ENCODE measurements at places on chromosomes 4 and X.

GRCh38 chr4:98691588-98691987 lies 33.2 kb upstream of the TSPAN5 start:
- no peak for DNase-seq

DNA sequence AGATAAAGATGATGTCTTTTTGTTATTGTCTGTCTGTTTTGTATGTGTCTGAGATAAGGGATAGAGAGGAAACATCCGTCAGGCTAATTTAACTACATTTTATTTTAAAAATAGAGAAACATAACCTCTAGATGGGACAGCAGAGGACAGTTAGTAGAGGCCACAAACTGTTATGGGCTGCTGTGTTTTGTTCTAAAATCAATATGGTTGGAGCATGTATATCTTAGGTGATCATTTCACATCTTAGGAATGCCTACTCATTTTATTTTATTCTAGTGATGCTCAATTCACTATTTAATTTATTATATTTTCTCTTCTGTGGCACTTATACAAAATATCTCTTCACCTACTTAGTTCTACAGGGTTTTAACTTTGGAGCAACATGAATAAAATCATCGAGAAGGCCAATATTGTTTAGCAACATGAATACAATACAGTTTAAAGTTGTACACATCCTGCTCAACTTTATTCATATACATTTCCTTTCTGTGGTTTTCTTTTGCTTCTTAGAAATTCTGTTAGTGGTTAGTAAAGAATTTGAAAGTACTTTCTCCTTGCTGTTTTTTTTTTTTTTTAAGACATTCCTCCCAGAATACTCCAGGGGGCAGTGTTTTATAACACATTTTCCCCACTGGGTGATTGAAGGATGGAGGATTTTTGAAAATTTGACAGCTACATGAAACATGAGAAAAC lies 392.9 kb downstream of the UNC5C start:
- no peak for DNase-seq

- DNase-seq: no peak
Measured at GRCh38 chr4:14284578-14284977, 657.1 kb upstream of the BOD1L1 start.

GRCh38 chr4:97139791-97140190 lies 1003.5 kb downstream of the STPG2 start:
- DNase-seq: no peak

DNA sequence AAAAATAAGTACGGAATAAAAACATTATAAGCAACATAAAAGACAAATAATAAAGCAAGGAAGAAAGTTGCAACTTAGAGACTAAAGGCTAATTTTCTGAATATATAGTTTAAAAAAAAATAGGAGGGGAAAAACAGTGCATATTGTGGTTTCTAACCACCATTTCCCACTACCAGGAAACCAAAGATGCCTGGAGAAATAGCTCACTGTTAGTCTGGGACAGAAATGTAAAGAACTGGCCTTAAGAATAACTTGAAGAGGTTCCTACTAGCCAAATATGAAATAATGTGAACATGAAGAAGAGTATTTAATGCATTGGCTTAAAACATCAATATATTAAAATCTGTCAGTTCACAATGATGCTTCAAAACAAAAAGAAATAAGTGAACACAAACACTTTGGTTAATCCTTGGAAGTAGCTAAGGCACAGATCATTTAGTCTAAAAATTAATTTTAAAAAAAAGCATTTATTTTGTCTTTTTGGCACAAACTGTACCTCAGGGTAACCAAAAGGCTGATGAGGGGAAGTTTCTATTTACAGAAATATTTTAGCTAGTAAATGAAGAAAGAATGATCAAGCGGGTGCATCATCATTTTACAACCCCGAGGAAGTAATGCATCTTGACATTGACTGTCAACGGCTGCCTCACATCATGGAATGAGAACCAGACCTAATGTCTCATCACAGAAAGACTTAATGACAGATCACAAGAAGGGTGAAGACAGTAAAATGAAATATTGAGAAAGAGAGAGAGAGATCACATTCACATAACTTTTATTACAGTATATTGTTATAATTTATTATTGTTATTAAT lies 297.2 kb upstream of the LDB2 start:
- DNase-seq: no peak

DNA sequence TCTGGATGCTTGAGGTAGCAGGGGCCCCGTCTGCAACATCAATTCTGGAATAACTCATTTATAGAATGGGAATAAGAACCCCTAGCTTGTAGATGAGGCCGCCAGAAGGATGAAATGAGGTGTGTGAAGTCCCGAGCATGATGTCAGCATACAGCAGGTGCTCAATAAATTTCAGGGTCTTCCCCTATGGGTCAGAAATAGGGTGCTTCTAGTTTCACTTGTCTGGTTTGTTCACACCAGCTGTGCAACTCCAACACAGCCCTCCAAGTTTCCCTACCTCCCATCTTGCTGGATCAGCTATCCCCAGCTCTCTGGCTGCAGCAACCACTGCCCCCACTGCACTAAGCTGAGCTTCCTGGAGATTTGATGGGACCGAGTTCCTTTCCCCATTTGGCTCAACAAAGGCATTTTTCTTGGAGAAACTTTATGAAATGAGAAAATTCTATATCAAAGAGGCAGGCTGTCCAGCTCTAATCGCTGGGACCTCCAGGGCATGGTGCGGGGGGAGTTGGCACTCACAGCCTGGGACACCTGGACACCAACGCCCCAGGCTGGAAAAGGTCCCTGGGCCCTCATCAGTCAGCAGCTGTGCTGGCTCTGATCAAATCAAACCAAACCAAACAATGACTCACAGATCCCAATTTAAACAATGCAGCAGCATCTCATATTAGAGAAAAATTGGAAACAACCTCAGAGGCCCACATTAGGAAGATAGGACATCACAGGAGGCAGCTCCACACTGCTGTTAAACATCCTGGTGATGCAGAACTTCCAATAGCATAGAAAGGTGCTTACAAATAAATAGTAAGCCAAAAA lies 13.3 kb downstream of the SLC2A9 start:
- DNase-seq: no peak

GRCh38 chr4:94434505-94434904 lies 17.2 kb upstream of the PDLIM5 start:
- DNase-seq: no peak

GRCh38 chr4:35820003-35820402 lies 424.3 kb downstream of the ARAP2 start:
- no peak for DNase-seq

- no peak for DNase-seq
Measured at GRCh38 chrX:150100261-150100660, 162.0 kb upstream of the EOLA2 start.

DNA sequence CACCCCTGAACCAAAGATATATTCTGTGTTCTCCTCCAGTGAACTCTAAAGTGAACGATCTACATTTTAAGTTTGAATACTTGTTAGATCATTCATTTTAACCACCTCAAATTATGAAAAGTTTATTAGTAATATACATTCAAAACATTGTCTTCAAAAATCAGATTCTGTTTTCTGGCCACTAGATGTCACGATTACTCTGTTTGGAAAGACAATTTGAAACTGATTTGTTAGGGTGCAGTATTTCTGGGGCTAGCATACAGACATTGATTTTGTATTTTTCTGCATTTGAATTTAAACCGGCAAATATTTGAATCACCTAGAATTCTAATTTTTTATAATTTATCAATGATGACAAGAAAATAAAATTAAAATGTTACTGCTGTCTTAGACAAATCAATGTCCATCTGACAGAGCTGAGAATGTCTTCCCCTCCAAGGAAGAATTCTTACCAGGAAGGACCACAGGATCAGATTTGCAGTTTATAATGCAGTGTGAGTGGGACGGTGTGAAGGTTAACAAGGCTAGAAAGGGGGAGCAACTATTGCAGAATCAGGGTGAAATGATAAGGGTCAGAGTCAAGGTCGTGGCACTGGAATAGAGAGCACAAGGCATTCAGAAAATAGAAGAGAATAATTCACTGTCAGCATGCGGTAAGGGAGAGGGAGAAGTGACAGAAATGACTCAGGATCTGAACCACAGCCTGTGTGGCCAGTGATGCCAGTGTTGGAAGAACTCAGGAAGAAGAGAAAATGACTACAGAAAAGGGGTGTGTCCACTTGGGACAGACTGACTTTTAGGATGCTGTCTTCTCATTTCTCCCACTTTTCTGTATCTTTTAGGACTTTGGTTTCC lies 91.6 kb downstream of the ANXA10 start:
- DNase-seq: no peak

- DNase-seq: no peak
Measured at GRCh38 chrX:38612281-38612680, 50.9 kb downstream of the TSPAN7 start.

DNA sequence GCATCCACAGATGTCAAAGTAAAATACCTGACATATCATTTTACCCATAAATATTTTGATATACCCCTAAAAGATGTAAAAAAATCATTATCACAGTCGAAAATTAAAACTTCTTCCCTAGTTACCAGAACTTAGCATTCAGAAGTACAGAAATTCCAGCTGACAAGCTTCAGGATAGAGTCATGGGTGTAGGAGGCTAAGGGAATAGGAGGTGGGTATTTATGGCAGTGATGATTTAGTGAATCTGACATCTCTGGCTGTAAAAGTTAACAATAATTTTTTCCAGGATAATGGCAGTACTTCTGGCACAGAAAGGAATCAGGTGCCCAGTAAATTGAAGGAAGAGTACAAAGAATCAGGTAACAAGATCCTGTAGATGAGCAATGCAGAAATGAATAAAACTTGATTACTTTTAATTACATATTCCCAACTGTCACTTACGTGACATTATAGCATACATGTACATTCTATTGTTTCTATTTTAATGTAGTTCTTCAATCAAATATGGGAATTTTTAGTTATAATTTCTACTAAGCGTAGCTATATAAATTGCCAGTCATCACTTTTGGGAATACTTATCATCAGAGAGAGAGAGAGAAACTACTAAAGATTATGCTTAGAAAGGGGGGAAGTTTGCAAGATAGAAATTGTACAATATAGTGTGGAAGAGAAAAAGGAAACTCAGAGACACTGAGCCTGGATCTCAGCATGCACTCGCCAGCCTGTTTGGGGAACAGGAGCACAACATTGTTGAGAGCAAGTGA lies 143.4 kb downstream of the TMEM144 start:
- DNase-seq: no peak

DNA sequence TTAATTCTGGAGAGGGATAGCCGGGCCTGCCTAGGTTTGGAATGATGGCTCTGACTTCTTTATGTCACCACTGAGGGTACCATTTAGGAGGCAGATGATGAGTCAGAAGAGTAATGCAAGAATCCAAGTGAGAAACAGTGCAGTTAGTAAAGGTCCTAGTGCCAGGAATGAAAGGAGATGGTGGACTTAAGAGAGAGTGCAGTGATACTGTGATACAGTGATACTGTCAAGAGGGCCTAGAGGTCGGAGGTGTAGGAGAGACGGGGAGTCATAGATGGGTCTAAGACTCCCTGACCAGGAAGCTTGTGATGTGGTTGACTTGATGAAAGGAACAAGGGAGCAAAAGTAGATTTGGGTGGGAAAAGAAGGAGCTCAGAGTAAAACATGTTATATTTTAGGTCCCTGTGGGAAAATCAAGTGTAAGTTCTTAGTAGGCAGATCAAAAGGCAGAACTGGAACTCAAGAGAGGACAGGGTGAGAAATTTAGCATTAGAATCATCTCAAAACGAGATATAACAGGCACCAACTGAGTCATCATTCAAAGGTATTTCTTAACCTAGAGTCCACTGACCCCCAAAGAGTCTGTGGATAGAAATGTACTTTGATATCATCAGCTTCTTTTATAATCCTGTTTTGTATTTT lies 85.0 kb downstream of the NFKB1 start:
- DNase-seq: no peak

DNA sequence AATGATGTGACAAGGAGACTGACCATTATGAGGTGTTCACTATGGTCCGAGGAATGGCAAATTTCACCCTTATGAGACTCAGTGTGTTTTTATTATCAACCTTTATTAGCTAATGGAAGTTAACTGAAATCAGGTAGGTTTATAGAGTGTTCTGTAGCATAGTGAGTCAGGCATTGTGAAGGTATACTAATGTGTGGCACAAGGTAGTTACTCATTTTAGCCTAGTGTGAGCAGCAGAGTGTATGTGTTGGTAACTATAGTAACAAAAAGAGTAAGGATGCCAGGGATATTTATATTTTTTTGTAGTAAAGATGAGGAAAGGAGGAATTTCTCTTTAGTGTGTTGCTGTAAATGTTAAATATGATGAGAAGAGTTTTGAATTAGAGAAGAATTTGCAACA lies 12.0 kb downstream of the PDLIM5 start:
- DNase-seq: no peak

DNA sequence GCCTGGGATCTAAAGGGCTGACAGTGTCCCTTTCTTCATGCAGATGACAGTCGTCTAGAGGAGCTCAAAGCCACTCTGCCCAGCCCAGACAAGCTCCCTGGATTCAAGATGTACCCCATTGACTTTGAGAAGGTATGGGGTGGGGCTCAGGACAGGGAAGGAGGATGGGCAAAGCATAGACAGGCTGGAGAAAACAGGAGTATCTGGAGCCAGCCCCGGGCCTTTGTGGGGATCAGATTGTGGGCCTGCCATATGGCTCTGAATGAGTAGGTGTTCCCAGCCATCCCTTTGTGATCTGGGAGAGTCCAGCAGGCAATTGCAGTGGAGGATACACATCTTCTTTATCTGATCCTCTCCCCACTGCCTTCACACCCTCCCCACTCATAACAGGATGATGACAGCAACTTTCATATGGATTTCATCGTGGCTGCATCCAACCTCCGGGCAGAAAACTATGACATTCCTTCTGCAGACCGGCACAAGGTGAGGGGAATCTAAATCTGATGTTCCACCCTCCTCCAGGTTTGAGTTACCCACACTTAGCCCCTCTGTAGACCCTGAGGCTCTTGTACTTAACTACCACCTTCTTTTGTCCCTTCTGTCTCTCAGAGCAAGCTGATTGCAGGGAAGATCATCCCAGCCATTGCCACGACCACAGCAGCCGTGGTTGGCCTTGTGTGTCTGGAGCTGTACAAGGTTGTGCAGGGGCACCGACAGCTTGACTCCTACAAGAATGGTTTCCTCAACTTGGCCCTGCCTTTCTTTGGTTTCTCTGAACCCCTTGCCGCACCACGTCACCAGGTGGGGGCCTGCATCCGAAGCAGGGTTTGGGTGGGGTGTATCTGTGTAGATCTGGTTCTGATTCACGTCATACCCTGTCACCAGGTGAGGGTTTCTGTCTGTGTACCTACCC lies 5.8 kb upstream of the CDK16 start:
- DNase-seq: no peak

- no peak for DNase-seq
Measured at GRCh38 chr4:40675166-40675565, 45.5 kb upstream of the RBM47 start.

DNA sequence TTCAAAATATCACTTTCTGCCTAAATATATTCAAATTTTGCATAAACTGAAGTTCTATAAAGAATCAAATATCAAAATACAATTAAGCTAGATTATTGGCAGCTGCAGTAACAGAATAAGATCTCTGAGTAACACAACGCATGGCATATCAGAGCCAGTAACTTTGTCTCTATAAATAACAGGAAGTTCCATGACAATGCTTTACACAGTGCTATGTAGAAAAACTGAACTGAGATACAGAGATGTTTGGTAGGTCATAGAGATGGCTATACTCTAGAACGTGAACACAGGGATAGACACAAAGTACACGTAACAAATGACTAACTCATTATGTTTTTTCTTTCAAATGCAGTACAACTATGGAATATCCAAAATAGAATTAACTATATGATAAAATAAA lies 18.2 kb downstream of the UBE2D3 start:
- DNase-seq: no peak

Data from CD4-positive, alpha-beta T cell treated with Interleukin-15 for 1 hour (primary cell).